ENCODE measurements at places on chromosomes 4 and X.

- DNase-seq, result no peak
Measured at GRCh38 chrX:8820910-8821527, 19.8 kb upstream of the FAM9A start.

GRCh38 chr4:184942444-184943425 lies 75.6 kb upstream of the HELT start:
- DNase-seq, result no peak

- no peak for DNase-seq
Measured at GRCh38 chr4:6568689-6569332, 6.2 kb upstream of the MAN2B2 start.

DNA sequence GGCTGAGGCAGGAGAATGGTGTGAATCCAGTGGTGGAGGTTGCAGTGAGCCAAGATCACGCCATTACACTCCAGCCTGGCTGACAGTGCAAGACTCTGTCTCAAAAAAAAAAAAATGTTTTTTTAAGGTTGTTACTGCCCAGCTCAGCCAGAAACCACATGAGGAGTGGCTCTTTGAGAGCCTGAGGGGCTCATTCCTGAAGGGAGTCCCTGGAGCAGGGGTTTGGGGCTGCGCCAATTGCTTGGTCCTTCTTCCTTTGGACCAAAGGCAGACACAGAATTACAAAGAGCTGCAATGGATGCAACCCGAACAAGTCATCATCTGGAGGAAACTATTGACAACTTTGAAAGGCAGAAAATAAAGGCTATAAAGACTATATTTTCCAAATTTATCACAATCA lies 60.6 kb upstream of the WWC2 start:
- DNase-seq, result no peak

GRCh38 chr4:188433741-188434315 lies 294.6 kb downstream of the TRIML1 start:
- DNase-seq, result no peak

- no peak for DNase-seq
Measured at GRCh38 chr4:182704948-182705347, 212.2 kb downstream of the DCTD start.

GRCh38 chr4:113633467-113633866 lies 128.1 kb downstream of the CAMK2D start:
- no peak for DNase-seq

GRCh38 chr4:175954685-175955084 lies 111.0 kb upstream of the WDR17 start:
- no peak for DNase-seq

GRCh38 chrX:47540754-47541538 lies 20.1 kb upstream of the ARAF start:
- no peak for DNase-seq

DNA sequence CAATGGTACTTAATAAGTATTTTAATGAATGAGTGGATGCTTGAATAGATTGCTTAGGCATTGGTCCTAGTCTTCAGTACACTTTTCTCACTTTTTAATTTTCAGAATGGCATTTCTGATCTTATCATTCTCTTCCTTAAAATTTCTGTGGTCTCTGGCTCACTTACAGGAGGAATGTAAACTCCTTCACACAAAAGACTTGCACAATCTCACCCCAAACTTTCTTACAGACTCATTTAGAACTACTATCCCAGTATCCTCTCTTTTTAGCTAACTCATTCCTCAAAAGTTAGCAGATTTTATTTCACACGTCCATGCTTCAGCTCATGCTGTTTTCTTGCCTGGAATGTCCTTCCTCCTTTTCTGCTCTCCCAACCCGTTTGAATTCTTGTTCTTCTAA lies 350.1 kb downstream of the GRXCR1 start:
- no peak for DNase-seq
